ENCODE measurements at places on chromosomes 11 and 22.
A peak's percentile ranks its signal among the peaks of the same experiment; 100 is the strongest.

DNA sequence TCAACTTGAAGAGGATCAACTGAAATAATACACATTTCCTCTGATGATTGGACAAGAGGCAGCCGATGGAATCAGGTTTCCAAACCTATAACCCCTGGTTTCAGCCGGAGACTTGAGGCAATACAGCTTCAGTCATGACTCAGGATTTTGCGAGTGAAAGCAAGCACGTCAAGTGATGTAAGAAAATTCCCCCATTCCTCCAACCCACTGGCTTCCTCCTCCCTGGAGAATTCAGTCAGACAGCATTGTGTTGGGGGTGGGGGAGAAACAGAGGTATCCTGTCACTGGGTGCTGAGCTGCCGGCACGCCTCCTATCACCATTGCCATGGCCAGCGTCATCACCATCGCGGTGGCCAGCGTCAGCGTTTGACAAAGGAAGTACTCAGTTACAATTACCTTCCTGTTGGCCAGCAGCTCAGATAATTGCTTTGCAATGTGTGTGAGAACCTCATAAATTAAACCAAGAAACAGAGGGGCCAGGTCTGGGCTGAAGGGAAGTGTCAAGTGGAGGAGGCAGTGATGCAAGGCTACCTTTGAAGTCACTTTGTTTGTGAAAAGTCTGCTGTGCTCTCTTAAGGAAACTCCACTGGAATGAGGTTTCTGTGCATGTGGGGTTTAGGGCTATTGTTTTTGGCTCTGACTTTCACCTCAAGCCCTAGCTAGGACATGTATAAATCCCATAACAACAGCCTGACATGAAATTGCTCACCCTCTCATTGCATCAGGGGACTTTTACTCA, 50.2 kb downstream of the LIF start:
- no peak for DNase-seq

DNA sequence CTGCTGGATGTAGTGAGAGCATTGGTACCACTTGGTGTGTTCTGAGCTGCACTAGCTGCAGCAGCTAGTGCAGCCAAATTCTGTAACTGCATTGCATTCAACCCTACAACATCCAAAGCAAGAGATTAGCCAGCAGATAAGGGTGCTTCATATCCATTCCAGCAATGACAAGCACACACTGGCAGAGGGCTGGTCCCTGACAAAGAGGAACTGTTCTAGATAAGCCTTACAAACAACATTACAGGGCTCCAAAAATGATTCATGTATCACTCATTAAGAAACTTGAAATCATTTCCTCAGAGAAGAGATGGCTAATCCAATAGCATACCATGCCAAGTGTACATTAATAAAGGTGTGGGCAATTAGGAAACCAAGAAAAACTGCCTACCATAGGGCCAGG, 28.4 kb upstream of the RAPSN start:
- no peak for DNase-seq

- peak; percentile 50 for DNase-seq
Observed at GRCh38 chr22:40348025-40348658, 1.8 kb downstream of the ADSL start.

DNA sequence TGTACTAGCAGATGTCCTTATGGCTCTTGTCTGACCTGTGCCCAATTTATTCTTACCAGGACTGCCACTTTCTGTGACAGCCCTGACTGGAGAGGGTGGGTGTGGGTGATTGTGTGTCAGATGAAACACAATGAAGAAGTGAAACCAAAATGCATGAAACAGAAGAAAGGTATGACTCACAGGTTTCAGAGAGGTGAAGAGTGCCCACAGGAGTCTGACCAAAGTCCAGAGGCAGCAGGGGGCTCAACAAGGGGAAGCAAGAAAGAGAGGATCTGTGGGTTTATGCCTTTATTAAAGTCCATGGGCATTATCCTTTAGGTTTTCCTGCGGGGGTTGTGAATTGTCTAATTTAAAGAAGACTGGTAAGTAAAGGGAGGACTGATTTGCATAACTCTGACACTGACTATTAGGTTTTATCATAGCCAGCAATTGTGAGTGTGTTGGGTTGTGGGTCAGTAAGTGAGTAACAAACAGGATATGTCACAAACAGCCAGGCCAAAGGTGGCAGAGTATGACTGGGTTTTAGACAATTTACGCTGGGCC, 3.9 kb upstream of the OR4C6 start:
- DNase-seq, result no peak

DNA sequence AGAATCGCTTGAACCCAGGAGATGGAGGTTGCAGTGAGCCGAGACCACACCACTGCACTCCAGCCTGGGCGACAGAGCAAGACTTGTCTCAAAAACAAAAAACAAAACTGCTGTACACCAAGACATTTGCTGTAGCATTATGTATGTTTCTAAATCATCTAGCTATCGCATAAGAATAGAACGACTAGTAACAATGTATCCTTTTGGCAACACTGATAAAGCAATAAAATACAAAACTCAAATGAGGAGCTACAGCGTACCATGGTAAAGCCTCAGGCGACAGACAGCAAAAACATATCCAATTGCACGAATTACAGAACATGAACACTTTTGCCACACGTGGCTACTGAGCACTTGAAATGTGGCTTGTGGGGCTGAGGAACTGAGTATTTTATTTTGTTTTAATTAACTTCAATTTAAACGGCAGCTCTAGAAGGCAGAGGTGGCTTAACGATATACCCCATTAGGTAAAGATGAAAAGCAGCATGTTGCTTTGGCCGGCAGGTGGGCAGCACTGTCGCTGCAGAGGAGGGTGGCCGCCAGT, 2.3 kb downstream of the TUBGCP6 start:
- DNase-seq, result no peak

DNA sequence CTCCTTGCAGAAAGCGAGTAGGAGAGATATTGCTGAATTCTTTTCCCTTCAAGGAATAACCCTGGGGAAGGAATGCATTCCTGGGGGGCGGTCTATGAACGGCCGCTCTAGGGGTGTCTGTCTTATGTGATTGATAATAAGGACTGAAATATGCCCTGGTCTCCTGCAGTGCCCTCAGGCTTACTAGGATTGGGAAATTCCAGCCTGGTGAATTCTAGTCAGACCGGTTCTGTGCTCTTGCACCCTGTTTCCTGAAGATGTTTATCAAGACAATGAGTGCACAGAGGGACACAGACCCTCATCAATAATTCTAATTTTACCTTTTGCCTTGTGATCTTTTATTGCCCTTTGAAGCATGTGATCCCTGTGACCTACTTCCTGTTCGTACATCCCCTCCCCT, 140.7 kb downstream of the LUZP2 start:
- DNase-seq, result no peak

GRCh38 chr22:36110306-36110881, 50.2 kb downstream of the APOL3 start:
- no peak for DNase-seq

GRCh38 chr11:702462-703461, 3.3 kb upstream of the EPS8L2 start:
- DNase-seq, result no peak

DNA sequence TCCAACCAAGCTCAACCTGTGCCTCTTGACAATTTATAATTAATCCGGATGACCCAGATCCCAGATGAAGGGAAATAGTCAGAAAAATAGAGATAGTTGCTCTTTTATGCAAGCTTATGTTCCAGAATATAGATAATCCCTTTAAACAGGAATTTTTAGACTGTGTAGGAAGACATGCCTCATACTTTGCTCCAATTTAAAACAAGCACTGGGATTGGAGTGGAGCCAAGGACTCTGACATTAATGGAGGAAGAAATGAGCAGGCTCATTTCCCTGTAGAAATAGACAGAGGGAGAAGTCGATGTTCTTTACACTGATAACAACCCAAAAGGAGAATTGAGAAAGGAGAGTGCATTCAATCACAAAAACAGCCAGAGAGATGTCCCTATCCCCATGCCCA, 70.1 kb upstream of the LRRC55 start:
- DNase-seq, result no peak

DNA sequence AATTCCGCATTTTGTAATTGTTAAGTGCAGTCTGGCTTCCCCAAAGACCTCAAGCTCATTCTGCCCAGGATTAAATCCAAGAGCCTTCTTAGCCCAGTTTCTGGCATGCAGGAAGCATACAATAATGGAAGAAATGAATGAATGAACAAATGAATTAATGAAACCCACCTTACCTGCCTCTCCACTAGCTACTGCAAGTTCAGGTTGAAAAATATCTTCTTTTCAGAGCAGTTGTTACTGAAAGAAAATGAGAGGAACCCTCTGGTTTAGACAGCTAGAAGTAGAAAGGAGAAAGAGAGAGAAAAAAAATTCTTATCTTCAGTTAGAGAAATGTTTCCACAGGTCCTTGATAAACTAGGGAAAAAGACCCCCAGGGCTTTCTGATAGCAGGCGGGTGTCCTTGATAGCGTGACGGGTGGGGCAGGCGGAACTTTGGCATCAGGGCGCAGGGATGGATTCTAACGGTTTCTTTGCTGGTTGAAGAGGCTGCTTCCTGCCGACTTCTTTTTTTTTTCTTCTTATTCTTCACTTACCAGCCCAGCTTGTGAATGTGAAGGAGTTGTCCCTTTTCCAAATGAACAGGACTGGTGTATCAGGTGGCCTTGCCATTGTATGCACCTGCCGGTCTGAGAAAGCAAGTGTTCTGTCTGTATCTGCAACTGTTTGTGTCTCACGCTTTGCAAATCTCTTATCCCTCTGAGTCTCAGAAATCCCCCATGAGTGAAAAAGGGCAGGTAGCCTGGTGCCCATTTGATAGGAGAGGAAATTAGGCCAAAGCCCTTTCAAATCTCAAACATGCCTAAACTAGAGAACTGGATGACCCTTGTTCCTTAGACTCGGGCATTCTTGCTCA, 10.0 kb downstream of the LMO2 start:
- no peak for DNase-seq

DNA sequence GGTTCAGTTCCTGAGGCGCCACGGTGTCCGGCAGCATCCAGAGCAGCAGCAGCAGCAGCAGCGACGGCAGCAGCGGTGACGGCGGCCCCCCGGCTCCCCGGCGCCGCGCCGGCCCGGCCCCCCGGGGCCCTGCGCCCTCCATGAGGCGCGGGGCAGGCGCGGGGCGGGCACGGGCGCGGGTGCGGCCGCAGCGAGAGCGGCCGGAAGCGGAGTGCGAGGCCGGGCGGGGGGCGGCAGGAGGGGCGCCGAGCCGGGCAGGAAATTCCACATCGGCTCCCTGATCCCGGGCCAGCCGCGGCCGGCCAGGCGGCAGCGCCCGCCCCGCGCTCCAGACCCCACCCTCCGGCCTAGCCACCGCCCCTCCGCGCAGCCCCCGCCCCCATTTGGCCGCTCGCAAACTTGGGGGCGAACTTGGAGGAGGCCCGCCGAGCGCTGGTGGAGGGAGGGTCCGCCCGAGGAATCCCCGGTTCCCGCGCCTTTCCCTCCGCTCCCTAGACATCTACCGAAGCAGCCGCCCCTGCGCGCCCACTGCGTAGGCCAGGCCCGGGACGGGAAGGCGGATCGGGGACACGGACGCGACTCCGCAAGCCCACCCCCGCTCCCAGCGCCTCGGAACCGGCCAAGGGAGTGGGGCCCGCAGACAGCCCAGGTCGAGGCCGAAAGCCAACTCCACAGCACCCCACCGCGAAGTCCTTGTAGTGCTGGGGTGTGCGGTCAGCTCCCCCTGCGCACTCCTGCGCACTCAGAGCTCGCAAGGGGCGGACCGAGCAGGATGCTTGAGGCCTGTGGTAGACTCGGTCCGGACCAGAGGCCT, at the start of gene SCARF2:
TSS of gene SCARF2 (minus strand) at position 213 of the 814 bp plus-strand sequence. CDS start at position 142, 71 bp downstream.
- DNase-seq, result no peak

GRCh38 chr11:5226732-5227310, at the start of gene HBB:
Gene HBB, minus strand, starts transcription at chr11:5227071. Its CDS starts 50 bp downstream, at chr11:5227021.
- DNase-seq, result no peak
